ENCODE measurements at places on chromosomes 7 and 10.

DNA sequence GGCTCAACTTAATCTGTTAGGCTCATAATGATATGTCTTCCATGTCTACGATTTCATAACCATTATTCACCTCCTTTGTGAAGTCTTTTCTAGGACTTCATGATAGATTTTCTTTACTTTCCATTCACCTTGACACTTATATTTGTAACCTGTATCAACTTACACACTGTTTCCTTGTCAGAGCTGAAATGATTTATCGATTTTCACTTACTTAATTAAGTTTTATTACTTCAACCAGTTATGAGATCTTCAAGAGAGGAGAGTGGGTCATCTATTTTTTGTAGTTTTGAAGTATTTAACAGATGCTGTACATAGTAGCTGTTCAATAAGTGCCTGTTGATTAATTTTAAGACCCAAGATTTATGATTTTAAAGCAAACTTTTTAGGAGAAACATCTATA, 37.4 kb downstream of the VTI1A start:
- DNase-seq = no peak

GRCh38 chr7:1027242-1028043, 16.9 kb upstream of the GPR146 start:
- DNase-seq = no peak

DNA sequence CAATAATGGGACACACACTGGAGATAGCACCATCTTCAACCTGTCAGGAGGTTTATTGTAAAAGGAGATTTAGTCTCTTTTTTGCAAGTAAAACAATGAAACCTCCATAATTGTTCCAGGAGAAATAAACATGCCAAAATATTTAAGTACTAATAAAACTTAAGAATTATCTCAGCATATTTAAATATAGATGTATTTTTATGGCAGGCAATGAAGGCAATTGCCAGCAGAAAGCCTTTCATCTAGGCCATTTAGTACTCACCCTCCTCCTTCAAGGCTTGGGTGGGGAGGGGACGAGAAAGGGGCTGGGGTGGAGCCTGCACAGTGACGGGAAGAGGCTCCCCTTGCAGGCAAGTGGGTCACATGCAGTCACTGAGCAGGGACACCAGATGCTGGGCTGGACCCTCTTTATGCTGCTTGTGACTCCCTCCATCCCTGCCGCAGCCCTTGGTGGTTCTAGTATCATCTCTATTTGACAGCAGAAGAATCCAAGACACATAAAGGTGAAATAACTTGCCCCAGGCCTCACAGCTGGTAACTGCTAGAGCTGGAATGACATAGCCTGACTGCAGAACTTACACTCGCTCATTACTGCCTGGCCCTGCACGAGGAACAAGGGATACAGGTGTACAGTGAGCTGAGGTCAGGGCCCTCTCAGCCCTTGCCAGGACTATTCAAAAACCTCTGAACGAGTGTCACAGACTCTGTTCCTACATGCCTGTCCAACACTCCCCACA, 449.5 kb upstream of the ZMIZ1 start:
- no peak for DNase-seq

DNA sequence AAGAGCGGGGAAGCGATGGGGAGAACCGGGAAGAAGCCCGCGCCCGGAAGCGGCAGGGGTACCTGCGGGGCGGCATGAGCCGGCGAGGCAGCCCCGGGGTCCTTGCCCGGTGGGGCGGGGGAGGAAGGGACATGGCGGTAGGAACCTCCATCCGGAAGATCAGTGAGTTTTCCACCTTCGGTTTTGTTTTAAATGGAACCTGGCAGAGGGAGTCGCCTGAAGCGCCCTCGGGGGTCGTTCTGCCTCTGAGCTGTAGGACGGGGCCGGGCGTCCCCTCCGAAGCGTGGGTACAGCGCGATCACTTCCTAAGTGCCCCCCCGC, 471 bp downstream of the PFKP start:
- DNase-seq = no peak

GRCh38 chr7:79064187-79064823, 389.2 kb downstream of the MAGI2 start:
- DNase-seq = no peak

DNA sequence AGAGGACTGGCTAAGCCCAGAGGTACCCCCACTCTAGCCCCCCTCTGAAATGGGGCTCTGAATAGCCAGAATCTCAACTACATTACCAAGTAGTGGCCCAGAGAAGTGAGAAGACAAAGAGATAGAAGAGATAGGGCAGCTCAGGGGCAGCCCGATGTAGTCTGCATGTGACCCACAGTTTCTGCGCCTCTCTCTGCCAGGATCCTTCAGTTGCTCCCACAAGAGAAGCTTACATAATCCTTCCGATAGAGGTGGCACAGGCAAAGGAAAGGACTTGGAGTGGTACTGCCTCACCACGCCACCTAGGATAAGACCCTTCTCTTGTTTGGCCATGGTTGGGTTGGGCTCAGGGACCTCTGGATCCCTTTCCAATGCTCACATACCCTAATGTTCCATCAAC, 5.4 kb upstream of the PDE1C start:
- no peak for DNase-seq

DNA sequence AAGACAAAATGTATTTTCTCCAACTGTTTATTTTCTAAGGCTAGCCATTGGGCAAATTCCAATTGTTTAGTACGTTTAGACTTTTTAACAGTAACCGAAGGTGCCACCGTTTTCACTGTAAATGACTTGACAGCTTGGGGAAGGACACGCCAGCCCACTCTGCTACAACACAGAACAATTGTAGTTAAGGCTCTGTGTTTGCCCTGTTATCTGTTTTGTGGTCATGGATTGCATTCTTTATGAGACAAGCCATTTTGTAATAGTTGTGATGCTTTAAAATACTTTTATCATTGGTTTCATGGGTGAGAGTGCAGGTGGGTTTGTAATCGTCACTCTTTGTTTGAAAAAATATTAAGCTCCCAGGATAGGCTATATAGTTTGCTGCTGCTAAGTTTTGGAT, 6.6 kb upstream of the PITRM1 start:
- DNase-seq = no peak

- no peak for DNase-seq
Observed at GRCh38 chr10:64215088-64215487, 693.9 kb downstream of the REEP3 start.

- DNase-seq = no peak
Observed at GRCh38 chr7:41328131-41328530, 374.8 kb downstream of the INHBA start.

DNA sequence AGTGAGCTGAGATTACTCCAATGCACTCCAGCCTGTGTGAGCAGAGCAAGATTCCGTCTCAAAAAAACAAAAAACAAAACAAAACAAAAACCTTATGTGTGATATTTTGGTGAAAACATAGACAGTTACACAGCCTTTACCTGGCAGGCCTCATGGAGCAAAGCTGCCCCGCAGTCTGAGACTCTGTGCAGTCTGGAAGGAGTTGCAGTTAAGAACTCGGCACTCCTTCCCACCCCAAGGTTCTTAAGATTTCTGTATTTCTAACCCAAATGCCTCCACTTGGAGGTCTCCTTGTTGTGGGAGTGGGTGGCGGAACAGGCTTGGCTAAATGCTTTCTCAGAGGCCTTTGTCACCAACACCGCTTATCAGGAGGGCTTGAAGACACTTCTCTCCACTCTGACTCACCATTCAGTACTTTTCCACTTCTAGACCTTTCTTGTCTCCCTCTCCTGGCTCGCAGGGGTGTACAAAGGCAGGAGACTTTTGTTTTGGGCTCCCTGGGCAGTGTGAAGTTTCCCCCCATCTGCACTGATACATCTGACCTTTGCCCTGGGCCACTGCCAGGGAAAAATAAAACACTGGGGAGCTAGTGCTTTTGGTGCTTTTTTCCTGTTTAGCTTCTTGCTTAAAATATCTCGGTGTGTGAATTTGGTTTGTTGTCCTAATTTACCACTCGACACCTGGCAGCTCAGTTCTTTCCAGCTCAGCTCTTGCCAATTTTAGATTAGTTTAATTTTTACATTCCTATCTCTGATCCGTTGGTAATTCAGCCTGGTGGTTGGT, 51.3 kb upstream of the MAGI2 start:
- no peak for DNase-seq

All from stimulated activated CD8-positive, alpha-beta memory T cell treated with anti-CD3 and anti-CD28 coated beads, Interleukin-7, amount 100 ng/mL, for 4 hours (primary cell).